ENCODE measurements at places on chromosomes 1 and 21.
A peak's percentile ranks its signal among the peaks of the same experiment; 100 is the strongest.

- DNase-seq = no peak
Observed at GRCh38 chr1:22932803-22933470, 39.7 kb downstream of the LACTBL1 start.

DNA sequence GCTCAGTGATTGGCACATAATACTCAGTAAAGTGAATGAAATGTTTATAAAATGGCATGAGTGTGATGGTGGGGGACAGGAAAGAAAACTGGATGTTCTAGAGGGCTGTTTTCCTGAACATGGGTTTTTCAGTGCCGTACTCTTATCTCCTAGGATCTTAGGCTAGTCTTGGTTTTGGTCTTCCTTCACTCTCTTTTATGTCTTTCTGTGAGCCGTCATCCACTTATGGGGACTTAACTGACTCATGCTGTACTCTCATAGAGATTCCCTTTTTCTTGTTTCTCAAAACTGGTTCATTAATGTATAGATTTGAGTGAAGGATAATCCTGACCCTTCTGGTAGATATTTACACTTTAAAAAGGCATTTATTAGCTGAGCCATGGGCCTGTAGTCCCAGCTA, 16.6 kb downstream of the AGO3 start:
- no peak for DNase-seq

DNA sequence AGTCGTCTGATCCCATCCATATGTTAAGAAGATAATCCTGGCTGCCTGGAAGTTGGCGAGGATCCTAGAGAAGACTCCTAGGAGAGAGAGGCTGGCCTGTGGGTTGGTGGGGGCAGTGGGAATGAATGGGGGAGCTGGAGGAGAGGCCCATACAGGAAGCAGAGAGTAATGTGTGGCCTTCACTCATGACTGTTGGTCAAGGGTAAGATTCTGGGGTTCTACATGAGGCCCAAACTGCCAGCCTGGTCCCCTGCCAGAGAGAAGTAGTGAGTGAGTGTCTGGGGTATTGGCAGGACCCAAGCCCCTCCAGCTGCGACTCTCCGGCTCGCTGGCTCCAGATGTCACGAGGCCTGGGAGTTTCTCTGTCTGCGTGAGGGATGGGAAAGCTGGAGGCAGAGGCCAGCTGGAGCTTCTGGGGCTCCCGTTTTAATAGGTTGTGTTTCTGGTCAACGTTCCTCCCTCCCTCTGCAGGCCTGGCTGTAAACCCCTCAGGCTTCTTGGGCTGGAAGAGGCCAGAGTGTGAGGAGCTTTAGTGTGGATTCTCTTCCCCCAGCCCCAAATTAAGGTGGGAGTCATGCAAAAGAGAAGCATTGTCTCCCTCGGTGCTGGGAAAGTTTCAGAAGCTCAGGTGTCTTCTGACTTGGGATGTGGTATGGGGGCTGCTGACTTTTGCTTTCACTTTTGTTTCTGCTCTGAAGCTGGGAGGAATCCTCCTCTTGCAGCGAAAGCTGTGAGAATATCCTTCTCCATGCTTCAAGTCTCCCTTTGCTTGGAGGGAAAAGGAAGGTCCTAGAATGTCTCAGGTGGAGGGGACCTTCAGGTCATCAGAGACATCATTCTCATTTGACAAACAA, 2.6 kb downstream of the TMEM51 start:
- DNase-seq = no peak

DNA sequence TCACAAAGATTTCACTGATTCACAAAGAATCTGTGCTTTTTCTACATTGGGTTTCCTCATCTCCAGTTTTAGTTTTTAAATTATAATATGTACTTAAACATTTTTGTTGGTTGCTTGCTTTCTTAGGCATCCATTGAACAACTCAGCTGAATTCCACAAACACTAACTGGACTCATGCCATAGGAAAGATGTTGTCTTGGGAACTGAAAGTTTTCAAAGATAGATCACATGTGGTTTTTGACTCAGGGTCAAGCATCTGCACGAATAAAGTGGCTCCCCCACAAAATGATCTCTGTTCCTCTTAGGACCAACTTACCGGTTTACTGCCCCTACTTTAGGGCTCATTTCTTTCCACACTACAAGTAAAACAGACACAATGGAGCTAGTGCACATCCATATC, 3.1 kb upstream of the KRTAP21-1 start:
- DNase-seq = no peak

DNA sequence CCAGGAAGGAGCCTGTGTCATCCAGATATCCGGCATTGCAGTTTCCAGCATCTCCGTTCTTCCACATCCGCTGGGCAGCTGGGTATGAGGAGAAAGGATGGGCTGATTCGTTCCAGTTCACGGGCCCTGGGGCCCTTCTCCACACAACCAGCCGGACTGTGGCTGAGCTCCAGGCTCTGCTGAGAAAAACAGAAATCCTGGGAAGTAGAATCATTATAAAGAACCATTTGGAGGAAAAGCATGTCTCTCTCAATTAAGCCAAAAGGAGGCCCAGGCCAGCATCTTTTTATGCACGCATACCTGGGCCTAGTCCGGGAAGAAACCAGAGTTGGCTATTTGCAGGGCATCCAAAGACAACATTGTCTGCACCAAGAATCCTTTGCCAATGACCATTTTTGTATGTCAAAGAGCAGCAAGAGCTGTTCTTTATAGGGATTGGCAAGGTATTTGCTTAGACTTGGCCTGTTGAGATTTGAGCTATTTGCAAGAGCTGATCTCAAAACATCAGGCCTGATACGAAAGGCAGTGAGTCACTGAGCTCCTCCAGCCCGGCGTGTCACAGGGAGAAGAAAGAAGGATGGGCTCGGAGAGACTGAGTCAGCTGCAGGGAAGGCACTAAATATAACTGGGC, 84.9 kb upstream of the ARHGEF16 start:
- no peak for DNase-seq

GRCh38 chr1:911875-912739, 11.6 kb upstream of the SAMD11 start:
- DNase-seq = peak; percentile 1

GRCh38 chr1:31848381-31848897, 32.6 kb upstream of the SPOCD1 start:
- peak; percentile 52 for DNase-seq

DNA sequence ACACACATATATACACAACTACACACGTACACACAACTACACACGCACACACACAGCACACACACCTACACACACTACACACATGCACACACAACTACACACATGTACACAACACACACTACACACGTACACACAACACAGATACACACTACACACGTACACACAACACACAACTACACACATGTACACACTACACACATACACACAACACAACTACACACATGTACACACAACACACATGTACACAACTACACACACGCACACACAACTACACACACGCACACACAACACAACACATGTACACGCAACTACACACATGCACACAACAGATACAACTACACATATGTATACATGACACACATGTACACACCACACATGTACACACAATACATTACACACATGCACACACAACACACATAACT, 318.1 kb downstream of the CAMTA1 start:
- no peak for DNase-seq

GRCh38 chr1:227766015-227766634, 30.9 kb downstream of the SNAP47 start:
- DNase-seq = peak; percentile 75

DNA sequence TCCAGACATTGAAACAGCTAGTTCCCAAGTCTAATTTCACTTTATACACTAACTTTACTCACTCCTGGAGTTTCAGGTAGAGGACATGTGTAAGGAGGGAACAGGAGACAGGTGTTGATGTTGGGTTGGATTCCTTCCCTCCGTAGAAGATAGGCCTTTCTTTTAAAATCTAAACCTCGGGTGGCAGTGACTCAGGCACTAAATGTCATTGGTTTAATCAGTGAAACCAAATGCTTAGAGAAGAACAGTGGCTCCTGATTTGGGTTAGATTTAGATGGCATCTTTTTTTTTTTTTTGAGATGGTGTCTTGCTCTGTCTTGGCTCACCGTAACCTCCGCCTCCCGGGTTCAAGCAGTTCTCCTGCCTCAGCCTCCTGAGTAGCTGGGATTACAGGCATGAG, 7.2 kb downstream of the CAP1 start:
- DNase-seq = no peak

- no peak for DNase-seq
Observed at GRCh38 chr1:54947540-54947939, 32.9 kb upstream of the TMEM61 start.

- DNase-seq = no peak
Observed at GRCh38 chr1:60727552-60727951, 354.8 kb upstream of the NFIA start.

DNA sequence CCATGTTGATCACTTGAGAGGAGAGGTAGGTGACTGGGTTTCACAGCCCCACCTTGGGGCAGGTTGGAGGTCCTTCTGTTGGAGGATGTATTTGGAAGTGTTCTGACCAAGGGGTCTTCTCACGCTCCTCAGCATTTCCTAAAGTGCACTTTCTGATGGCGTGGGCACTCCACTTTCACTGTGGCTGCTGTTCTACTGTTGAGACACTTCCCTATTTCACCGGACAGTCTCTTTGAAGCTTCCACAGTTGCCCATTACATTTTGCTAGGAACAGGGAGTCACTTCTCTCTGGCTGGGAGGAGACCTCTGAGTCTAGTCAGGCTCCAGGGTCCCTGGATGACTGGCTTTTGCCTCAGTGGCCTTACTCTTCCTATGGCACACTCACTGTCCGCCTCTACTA, 180.0 kb upstream of the LMO4 start:
- DNase-seq = no peak

DNA sequence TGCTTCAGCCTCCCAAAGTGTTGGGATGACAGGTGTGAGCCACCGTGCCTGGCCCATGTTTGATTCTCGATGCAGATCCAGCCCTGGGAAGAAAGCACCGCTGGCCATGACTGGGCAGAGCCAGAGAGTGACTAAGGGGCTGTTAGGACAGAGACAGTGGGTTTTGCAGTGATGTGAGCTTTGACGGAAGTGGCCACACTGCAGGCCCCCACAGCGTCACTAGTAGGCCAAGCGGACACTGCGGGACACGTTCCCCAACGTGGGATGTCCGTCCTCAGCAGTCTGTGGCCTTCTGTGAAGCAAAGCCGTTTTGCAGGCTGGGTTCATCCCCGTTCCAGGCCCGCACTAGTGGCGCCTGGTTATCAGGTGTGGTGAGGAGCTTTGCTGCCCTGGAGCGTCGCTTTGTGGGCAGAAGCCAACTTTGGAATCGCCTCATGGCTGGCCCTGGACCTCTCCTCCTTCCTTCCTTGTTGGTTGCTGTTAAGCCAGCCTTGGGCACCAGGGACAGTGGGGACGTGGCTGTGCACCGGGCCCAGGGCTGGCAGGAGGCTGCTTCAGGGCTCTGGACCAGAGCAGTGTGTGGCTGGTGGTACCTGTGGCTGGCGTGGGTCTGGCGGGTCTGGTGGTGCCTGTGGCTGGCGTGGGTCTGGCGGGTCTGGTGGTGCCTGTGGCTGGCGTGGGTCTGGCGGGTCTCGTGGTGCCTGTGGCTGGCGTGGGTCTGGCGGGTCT, 41.2 kb downstream of the SKI start:
- no peak for DNase-seq

DNA sequence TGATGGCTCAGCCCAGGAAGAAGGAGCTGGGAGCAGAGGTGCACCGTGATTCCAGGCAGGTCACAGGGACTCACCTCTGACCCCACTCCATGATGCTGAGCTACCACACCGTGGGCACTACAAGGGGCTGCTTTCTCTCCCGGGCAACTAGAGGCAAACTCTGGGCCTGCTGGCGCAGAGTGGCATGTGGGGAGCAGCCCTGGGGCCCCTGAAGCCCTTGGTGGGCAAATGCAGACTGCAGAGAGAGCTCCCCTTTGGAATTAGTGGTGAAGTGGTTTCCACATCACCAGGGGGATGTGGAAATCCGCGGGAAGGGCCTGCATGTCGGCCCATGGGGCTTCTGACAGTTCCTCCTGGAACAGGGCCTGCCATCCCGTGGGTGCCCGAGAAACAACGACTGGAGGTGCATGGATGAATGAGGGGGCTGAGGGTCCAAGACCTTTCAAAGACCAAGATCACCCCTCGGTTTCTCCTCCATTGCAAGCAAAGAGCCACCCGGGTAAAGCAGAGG, 11.8 kb upstream of the MMEL1 start:
- DNase-seq = no peak

GRCh38 chr1:159826441-159827101, at the start of gene SLAMF8:
TSS of gene SLAMF8 (plus strand) at chr1:159826873. CDS start at chr1:159826899, 26 bp downstream.
- DNase-seq = peak; percentile 51

DNA sequence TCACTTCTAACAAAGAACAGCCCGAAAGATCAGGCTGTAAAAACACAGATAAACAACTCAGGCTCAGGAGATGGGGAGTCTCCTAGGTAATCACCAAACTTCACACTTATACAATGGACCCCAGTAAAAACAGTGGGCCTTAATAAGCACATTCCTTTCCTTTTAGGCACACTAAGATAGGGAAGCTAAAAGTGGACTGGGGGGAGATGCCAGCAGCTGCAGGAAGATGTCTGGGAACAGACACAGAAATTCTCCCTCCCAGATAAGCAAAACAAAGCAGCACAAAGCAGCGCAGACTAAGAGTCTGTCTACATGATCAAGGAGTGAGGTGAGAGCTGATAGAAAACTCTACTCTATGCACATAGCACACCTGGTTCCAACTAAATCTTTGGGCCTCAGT, 29.0 kb upstream of the CTBS start:
- no peak for DNase-seq

- no peak for DNase-seq
Observed at GRCh38 chr1:75469586-75470173, 141.2 kb downstream of the SLC44A5 start.

- DNase-seq = no peak
Observed at GRCh38 chr1:153647346-153647714, 11.2 kb upstream of the SNAPIN start.

DNA sequence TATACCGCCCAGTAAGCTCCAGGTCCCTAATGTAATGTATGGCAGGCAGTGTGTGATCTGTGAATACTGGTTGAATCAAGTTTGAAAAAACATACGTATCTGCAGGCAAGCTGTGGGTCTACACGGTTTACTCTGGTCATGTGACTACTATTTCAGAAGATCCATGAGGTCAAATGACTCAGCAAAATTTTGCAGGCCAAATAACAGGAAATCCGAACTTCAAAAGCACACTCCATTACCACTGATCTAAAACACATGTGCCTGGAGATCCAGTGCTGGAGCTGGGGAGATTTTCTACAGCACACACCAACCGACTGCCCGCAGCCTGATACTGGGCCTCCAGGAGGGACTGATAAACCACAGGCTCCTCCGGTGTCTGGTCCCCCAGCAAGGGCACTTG, 64.5 kb upstream of the SLC44A3 start:
- DNase-seq = no peak

- no peak for DNase-seq
Observed at GRCh38 chr1:11787251-11787803, 18.4 kb downstream of the MTHFR start.

- DNase-seq = peak; percentile 39
Observed at GRCh38 chr1:44318097-44319088, 36.7 kb downstream of the ERI3 start.

GRCh38 chr1:218748071-218748470, 402.9 kb downstream of the TGFB2 start:
- no peak for DNase-seq

DNA sequence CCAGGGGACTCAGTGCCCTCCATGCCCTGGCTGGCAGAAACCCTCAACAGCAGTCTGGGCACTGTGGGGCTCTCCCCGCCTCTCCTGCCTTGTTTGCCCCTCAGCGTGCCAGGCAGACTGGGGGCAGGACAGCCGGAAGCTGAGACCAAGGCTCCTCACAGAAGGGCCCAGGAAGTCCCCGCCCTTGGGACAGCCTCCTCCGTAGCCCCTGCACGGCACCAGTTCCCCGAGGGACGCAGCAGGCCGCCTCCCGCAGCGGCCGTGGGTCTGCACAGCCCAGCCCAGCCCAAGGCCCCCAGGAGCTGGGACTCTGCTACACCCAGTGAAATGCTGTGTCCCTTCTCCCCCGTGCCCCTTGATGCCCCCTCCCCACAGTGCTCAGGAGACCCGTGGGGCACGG, 2.8 kb upstream of the TAS1R3 start:
- no peak for DNase-seq

Measured in activated naive CD4-positive, alpha-beta T cell treated with Interleukin-2 at 50 U/mL for 16 hours (primary cell).